ENCODE measurements at places on chromosomes 12 and 14.

DNA sequence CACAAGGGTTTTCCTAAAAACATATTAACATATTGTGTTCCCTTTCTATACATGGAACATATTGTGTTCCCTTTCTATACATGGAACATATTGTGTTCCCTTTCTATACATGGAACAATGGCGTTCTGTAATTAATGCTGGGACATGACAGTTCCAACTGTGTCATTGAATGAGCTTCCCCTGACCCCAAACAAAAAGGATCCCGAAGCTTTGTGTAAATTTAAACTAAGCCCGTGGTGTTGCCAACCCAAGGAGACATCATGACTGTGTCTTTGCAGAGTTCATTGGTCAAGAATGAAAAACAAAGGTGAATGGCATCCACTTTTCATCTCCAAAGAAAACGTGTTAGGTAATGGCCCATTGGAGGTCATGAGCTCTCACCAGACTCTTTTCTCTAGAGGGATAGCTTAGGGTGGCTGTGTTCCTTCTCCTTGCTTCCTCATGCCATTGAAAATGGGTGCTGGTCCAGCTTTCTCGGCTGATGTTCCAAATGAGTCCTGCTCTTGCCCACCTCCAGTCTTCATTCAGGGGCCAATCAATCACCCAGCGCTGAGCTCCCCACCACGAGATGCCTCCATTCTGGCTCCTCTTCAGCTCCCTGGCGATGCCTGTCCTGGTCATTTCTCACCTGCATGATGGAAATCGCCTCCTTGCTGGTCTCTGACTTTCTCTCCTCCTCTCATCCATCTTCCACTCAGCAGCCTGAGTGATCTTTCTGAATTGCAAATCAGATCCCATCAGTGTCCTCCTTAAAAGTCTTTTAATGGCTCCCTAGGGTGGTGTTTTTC is 156.1 kb downstream of the VRK1 start:
- DNase-seq = no peak

DNA sequence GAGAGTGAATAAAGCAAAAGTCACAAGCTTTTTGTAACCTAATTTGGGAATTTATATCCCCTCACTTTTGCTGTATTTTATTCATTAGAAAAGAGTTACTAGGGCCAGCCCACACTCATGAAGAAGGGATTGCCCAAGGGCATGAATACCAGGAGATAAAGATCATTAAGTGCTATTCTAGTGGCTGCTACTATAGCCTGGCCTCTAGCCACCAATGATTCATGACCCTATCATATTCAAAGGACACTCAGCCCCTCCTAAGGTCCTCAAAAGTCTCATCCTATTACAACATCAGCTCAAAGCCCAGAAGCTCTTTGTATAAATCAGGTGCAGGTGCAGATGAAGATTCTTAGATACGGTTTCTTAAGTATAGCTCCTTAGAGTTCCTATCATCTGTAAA is 518.1 kb downstream of the TRHDE start:
- DNase-seq = no peak

GRCh38 chr12:37543131-37543965 is 773.2 kb upstream of the ALG10B start:
- no peak for DNase-seq

DNA sequence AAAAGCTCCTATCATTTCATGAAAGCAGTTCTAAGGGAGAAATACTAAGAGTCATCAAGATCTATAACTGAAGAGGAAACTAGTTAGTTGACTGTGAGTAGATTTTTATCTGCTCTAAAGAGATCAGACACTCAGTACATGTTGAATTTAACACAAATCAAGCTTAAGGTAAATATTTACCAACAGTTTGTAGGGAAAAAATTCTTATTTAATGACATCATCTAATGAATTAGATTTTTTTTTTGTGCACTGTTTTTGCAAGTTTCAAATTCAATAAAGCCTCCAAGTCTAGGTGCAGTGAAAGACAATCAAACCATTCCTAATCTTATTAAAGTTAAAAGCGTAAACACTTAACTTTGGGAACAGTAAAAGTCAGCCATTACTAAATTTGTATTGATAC is 93.0 kb upstream of the PRKD1 start:
- no peak for DNase-seq

DNA sequence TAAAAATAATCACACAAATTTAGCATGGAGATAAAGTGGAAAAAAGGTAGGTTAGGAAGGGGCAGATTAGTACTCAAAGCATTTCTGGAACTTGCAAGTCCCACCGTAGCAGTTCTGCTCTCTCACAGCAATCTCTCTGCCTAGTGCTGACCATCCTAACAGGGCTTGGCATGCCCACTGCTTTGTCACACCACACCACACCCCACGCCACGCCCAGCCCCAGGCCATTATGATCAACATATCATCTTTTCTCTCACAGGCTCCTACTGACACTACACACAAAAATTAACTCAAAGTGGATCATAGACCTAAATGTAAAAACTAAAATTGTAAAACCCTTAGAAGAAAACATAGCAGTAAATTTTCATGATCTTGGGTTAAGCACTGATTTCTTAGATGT is 273.7 kb downstream of the DAD1 start:
- DNase-seq = no peak

DNA sequence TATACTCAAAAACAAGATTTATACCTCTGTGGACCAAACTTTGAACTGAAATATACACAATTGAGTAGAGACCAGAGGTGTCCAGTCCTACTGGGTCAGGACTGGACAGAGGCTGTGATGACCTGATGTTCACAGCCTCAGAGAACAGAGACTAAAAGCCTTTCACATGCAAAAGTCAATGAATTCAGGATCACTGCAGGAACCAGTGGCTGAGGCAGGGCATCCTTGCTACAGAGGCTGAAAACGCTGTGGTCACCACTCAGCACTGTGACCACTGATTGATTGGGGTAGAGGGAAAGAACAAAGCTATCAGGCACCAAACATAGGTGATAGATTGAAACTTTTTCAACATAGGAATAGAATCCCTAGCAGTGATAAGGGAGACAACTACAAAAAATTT is 25.1 kb downstream of the GRIP1 start:
- no peak for DNase-seq

GRCh38 chr14:51603495-51603894 is 48.2 kb upstream of the FRMD6 start:
- no peak for DNase-seq

- DNase-seq = no peak
These were observed 136.3 kb upstream of the TMPO start for GRCh38 chr12:98379106-98379505.

Data from lower leg skin (tissue), 4 donors.